ENCODE measurements at places on chromosomes 12 and 14.

- DNase-seq, result no peak
Measured at GRCh38 chr14:29156096-29156495, 389.5 kb downstream of the FOXG1 start.

GRCh38 chr14:24839617-24840203 is 205.7 kb upstream of the GZMB start:
- DNase-seq, result no peak

DNA sequence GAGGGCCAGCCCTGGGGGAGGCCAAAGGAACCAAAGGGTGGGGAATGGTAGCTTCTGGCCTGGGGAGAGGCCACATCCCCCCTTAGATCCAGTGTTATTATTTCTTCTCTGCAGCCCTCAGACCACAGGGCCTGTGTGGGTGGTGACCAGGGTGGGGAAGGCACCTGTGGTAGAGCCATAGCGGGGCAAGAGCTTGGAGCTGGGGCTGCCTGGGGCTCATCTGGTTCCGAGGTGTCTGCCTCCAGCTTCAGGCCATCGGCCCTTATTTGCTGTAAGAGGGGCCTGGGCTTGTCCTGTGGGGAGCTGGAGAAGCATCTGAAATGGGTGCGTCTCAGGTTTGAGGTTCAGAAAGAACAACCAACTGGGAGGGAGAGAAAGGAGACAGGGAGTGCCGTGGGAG is 2.1 kb upstream of the B3GNT4 start:
- no peak for DNase-seq

- DNase-seq, result no peak
Measured at GRCh38 chr12:112124918-112125249, 476 bp upstream of the TRAFD1 start.

- DNase-seq, result no peak
Measured at GRCh38 chr14:81137316-81137715, 83.4 kb downstream of the GTF2A1 start.

DNA sequence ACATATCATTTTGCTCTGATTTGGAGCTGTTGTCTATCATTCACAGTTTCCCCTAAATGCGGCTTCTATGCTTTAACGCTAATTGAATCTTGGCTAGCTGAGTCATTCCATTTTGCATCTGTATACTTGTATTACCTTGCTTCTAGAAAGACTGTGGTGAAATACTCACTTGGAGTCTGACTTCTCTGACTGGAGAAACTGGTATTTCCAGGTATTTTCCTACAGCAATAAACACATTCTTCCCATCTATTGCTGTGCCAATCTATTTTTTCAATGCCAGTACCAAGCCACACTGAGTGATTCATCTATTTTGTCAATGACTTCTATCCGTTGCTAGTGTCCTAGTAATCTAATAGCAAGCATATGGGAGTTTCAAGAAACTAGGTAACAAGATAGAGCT is 76.0 kb upstream of the ST8SIA1 start:
- no peak for DNase-seq

DNA sequence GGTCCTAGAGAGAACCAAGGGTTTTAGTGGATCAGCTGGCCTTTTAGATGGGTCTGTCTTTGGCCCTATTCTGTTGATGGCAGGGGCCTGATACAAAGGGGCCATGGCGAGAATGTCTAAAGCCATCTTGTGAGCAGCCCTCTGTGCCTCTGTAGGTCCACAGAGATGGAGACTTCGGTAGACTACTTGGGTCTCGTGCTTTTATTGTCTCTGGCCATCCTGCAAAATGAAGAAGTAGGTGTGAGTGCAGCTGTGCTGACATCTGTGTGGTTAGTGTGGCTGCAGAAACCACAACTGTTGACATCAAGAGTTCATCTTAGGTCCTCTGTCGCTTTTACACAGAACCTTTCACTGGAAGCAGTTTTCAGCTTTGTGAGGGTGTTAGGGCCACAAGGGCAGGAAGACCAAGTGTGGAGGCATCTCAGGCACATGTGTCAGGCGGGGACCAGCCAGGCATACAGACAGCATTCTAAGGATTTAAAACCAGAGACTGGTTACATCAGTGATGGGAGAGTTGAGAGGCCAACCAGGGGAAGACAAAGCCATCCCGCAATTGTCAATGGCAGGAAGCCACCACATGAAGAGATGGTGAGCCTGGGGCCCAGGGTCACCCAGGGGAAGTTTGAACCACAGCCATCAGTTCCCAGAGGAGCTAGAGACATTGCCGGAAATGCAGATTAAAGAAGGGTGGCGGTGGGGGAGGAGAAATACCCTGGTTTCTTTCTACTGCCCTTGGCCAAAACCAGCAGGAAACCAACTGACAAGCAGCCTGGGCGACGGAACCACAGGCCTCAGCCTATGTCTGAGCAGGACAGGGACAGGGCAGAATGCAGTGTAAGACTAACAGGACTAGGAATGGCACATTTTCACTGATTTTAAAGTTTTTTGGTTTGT is 13.0 kb upstream of the TPCN1 start:
- no peak for DNase-seq

- no peak for DNase-seq
Measured at GRCh38 chr14:61780125-61780524, 17.9 kb downstream of the SNAPC1 start.

- no peak for DNase-seq
Measured at GRCh38 chr14:92926931-92927330, 4.0 kb downstream of the CHGA start.

- DNase-seq, result no peak
Measured at GRCh38 chr12:78060186-78060585, 229.5 kb downstream of the NAV3 start.

DNA sequence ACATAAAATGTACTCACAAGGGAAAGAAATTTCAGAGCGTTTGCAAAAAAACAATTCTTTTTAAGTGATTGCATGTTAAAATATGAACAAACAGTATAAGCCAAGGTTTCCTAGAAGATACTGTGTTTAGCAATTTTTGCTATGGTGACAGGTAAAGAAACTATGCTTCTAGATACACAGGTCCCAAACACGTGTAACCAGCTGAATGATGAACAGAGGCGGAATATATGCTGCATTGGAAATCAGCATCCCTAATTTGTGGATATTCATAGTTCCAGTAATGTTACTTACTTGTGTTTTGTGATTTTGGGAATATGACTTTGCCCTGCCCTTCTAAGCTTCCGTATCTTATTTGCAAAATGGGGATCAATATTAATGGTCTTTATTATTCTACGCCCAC is 326.3 kb upstream of the DIO2 start:
- DNase-seq, result no peak

- DNase-seq, result no peak
Measured at GRCh38 chr14:57753821-57754220, 112.1 kb downstream of the SLC35F4 start.

GRCh38 chr12:93982771-93983315 is 165.5 kb upstream of the PLXNC1 start:
- DNase-seq, result no peak

DNA sequence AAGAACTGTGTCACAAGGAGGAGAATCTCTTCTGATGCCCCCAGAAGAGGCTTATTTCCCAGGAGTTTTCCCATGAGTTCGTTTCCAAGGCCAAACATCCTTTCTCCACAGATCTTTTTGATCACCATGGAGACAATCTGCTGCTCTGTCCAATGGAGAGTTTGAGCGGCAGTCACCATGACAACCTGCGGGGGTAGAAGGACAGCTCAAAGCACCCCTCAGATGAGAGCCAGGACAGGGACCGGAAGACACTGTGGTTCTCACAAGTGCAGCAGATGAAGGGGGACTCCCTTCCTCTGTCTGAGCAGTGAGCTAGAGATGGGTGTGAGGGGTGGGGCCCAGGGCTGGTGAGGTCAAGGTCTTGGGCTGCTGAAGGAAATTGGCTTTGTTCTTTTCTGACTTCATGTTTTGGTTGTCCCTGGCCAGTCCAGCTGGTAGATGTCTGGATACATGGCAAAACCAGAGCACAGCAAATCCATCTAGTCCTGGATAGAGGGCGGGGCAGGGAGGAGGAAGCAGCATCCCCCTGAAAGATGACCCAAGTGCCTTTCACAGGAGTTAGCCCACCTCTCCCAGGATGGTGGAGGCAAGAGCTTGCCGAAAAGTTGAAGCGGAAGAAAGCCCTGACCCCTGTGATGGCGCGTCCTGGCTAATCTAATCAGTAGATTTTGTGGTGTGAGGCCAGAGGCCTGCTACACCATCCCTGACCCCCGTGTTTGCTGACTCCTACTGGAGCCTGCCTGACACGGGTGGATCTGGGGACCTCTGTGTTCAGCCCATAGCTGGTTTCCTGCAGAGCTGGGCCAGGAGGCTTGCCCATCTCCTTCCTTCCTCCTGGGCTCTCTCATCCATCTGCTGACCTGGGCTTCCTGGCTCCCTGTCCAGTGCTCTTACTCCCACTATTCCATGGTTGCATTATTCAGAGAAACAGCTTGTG is 24.4 kb downstream of the DHRS2 start:
- no peak for DNase-seq

GRCh38 chr12:31877884-31878283 is 81.3 kb upstream of the RESF1 start:
- DNase-seq, result no peak

DNA sequence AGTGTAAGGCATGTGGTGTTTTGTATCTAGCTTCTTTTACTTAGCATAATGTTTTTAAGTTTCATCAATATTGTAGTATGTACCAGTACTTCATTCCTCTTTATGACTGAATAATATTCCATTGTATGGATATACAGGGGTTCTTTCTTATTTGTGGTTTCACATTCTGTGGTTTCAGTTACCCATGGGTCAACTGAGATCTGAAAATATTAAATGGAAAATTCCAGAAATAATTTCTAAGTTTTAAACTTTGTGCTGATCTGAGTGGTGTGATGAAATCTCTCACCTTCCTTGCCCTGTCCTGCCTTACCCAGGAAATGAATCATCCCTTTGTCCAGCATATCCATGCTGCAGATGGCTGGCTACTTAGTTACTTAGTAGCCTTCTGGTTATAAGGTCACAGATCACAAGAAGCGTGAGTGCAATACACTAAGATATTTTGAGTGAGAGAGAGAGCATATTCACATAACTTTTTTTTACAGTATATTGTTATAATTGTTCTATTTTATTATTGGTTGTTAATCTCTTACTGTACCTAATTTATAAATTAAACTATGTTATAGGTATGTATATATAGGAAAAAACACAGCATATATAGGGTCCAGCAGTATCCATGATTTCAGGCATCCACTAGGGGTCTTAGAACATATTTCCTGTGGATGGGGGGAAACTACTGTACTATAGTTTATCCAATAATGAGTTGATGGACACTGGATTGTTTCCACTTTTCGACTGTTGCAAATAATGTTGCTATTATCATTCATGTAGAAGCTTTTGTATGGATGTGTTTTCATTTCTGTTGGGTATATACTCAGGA is 59.6 kb upstream of the LRTM2 start:
- no peak for DNase-seq

GRCh38 chr12:68521848-68522502 is 88.7 kb upstream of the RAP1B start:
- DNase-seq, result no peak

- DNase-seq, result no peak
Measured at GRCh38 chr12:90836689-90837088, 118.3 kb downstream of the CCER1 start.

DNA sequence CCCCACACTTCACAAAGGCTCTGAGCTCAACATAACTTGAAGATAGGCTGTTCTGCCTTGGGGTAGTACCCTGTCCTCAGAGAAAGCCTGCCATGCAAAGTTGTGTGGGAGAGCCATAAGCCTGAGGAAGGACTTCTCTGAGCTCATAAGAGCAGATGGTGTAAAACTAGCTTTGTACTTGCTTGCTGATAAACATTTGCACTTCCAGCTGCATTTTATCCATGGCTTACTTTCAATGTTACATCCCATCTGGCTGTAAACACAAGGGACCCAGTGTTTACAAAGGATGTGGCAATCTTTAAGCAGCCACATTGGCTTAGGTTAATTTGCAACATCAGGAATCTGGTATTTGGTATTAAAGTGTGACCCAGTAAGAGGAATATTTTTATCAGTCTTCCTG is 258.1 kb downstream of the IPO8 start:
- no peak for DNase-seq

DNA sequence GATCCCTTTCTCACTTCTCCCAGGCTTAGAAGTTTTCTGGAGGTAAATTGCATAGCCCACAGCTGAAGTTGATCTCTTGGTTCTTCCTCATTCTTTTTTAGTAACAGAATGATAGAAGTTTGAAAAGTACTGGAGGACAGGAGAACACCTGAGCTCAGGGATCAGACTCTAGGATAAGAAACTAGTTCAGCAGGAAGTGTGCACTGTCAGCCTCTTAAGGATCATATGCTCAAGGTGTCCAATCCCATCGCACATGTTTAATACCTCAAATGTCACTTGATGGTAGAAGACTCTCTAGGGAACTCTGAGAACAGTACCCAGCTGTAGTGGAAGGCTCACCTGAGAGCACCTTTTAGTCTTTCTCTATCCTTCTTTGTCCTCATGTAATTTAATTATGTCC is 14.7 kb upstream of the LIMA1 start:
- no peak for DNase-seq

DNA sequence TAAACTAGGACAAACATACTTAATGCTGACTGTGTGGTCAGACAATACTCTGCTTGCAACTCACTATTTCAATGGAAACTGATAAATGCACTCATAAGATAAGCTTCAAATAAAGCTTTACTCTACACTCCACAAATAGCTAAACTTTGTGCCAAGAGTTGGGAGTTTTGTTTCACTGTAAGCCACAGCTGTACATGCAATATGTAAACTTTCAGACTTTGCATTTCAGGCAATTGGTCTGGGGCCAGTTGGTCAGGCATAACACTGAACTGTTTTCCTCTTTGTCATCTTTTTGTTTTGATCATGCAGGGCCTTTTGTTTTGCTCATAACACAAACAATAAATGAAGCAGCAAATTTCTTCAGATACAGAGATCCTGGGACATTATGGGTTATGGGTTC is 426.2 kb downstream of the IPO8 start:
- no peak for DNase-seq

DNA sequence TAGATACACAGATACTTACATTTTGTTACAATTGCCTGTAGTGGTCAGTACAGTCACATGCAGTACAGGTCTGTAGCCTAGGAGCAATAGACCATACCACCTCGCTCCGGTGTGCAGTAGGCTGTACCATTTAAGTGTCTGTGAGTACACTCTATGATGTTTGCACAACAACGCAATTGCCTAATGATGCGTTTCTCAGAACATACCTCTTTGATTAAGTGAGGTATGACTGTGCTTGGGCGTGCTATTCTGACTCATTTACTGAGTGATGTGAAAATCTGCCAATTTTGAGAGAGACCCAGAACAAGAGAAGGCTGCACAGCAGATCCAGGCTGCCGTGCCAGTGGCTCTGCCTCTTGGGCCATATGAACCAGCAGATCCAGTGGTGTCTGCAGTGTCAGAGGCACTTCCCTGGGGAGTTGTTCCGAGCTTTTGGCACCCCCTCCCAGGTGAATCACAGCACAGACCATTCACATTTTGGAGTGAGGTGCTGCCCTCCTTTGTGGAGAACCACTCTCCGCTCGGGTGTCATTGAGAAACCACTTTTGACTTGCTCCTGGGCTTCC is 20.4 kb downstream of the DLK1 start:
- no peak for DNase-seq

Measured in cerebellar cortex (tissue), 1 donor.